Stimulated activated CD4-positive, alpha-beta T cell treated with anti-CD3 and anti-CD28 coated beads, Interleukin-12 subunit alpha, Interleukin-12 subunit beta, amount 100 ng/mL, for 24 hours (primary cell): ENCODE measurements at places on chromosomes 6 and 20.

DNA sequence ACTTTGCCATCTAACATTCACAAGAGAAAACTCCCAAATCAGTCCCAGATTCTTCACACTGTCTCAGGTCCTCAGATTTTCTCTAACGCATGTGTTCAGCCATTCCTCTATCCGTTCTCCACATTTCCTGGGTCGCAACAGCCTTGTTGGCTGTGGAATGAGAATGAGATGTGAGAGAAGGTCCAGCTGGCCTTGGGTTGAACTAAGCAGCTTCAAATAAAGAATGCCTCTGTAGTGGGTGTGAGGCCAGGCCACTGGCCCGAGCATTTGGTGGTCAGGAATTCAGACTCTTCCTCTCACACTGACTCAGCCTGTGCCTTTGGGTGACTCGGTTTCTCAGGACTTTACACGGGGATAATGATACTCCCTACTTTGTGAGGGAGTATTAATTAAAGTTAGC lies 73.8 kb upstream of the CCN6 start:
- DNase-seq, result no peak

DNA sequence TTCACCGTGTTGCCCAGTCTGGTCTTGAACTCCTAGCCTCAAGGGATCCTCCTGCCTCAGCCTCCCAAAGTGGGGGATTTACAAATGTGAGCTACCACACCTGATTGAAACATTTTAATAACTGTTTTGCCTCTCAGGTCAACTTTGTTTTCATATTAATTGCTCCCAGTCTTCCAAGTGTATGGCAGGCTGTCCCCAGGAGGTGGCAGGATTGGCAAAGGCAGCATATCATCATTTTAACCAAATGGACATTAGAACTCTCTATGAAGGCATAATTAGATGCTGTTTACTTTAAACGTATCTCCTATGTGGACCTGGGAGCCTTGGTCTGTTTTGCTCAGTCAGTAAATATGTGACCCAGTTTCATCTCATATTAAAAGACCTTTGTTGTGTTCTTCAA lies 59.2 kb upstream of the CSE1L start:
- no peak for DNase-seq

GRCh38 chr20:37873884-37874283 lies 29.0 kb upstream of the VSTM2L start:
- DNase-seq, result no peak

DNA sequence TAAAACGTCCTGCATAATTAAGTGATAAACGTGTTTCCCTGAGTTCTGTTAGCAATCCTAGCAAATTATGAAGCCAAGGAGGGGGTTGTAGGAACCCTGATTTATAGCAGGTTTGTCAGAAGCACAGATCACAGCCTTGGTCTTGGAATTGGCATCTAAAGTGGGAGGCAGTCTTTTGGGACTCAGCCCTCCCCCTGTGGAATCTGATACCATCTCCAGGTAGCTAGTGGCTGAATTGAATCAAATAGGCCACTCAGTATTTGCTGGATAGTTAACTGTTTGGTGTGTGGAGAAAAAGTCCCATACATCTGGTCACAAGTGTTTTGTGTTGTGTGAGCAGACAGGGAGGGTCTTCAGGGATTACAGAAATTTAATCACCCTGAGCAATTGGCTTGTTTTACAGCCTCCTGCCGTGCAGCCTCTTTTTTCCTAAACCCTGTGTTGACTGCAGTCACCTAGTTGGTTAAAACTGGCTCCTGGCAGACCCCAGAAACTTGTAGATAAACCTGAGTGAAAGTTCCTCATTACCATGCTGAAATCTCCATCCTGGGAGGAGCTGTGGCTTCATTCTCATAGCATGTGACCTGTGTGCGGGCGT lies 19.0 kb upstream of the KIFC1 start:
- DNase-seq, result no peak

GRCh38 chr6:111825439-111826086 lies 47.7 kb downstream of the FYN start:
- no peak for DNase-seq

DNA sequence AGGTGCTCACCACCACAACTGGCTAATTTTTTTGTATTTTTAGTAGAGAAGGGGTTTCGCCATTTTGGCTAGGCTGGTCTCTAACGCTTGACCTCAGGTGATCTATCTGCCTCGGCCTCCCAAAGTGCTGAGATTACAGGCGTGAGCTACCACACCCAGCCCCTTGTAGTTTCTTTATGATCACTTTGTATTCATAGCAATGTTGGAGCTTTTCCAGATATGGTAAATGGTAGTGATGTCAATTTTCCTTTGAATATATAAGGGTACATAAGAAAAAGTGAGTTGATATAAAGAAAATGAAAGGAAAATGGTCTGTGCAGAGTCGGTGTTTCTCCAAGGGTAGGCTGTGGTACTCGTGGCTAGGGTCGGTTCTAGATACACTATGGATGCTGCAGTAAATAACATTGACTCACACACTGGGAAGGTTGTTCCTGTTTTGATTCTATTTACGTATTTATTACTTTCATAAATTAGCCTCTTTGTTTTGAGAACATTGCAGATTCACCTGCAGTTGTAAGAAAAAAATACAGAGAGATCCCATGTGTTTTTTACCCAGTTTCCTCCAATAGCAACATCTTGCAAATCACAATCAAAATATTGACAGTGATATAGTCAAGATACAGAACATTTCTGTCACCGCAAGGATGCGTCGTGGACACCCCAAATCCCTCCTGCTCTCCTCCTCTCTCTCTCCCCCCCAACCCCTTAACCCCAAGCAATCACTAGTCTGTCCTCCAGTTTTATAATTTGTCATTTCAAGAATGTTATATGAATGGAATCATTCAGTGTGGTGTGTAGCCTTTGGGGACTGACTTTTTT lies 2.5 kb downstream of the ZNF831 start:
- DNase-seq, result no peak

- DNase-seq, result no peak
Measured at GRCh38 chr6:72271531-72271930, 350.3 kb upstream of the KCNQ5 start.

DNA sequence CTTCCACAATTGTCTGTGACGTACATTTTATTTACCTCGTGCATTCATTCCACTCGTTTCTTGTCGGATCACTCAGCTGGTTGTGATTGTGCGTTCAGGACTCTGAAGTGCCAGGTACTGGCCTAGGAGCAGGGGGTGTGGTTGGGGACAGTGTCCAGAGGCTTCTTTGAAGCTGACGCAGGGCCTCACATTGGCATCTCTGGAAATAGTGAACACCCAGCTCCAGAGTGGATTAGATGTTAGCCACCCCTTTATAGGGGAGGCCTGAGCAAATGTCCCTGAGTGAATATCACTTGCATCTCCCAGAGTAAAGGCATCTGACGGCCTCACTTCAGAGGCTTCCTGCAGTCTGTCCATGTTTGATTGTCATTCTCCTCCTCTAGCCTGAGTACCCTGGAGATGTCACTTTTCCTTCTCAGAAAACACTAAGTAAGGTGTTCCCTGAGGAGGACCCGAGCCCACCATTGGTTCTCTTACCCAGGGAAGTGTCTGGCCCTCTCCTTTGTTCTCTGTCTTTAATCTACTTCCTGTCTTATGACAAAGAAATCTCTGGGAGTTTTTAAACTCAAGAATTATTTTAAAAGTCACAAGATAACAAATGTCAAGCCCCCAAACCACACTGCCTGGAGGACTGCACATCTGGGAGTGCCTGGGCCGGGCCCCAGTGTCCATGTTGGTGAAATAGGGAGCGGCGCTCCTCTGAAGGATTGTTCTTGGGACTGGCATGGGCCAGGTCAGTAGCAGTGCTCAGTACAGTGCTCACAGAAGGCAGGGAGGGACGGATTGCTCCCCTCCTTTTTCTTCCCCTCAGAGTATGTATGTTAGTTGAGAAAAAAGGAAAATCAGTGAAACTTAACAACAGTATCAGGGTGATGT lies 10.8 kb downstream of the STX16 start:
- DNase-seq, result no peak

DNA sequence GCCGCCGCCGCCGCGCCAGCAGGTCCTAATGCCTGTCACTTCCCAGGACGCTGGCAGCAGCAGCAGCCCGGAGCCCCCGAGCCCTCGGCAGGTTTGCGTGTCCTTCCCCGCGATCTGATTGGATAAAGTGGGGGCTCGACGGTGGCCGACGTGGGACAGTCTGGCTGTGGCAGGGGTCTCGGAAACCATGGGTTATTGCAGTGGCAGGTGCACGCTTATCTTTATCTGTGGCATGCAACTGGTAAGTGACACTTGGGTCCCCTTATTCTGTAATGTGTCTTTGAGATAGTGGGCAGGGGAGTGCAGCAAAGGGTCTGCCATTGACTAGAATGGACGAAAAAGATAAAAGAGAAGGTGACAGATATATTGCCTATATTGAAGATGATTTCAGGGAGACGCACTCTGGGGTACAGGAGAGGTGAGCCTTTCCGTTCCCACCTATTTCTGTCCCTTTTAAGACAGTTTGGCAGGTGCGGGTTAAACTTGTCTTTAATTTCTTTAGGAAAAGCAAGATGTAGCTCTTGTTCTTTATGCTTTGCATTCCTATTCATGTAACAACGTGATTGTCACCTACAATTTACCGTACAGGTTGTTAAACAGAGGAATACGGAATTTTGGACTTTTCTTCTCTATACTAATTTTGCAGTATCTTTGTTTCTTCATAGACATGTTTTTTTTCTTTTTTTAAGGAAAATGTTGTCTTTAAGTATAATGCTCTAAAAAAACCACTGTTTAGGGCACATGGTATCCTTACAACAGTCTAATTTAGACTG lies 535 bp downstream of the NKAIN2 start:
- no peak for DNase-seq

GRCh38 chr6:13113981-13114593 lies 214.2 kb downstream of the TBC1D7 start:
- DNase-seq, result no peak

GRCh38 chr6:108559884-108560462 lies 744 bp upstream of the FOXO3 start:
- DNase-seq, result no peak
